ENCODE measurements at places on chromosomes 1 and 21.

DNA sequence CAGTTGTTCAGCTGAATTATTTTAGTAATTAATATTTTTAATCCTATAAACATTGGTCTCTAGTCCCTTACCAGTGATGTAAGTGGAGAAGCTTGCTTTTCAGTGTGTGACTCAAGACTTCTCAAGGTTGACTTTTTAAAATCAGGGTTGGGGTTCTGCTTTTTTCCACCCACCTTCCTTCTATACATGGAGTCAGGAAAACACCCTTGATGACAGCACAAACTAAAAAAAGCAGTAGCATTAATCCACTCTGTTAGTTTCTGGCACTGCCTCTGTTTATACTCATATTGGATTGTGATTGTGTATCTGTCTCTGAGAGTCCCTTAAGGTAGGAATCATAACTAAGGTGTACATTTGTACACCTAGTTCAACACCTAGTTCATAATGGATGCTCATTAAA lies 8.3 kb upstream of the PLEKHO1 start:
- no peak for DNase-seq

GRCh38 chr1:158583962-158584361 lies 4.3 kb upstream of the OR10X1 start:
- no peak for DNase-seq

- DNase-seq, result no peak
Measured at GRCh38 chr1:62013264-62013663, 181.4 kb upstream of the L1TD1 start.

DNA sequence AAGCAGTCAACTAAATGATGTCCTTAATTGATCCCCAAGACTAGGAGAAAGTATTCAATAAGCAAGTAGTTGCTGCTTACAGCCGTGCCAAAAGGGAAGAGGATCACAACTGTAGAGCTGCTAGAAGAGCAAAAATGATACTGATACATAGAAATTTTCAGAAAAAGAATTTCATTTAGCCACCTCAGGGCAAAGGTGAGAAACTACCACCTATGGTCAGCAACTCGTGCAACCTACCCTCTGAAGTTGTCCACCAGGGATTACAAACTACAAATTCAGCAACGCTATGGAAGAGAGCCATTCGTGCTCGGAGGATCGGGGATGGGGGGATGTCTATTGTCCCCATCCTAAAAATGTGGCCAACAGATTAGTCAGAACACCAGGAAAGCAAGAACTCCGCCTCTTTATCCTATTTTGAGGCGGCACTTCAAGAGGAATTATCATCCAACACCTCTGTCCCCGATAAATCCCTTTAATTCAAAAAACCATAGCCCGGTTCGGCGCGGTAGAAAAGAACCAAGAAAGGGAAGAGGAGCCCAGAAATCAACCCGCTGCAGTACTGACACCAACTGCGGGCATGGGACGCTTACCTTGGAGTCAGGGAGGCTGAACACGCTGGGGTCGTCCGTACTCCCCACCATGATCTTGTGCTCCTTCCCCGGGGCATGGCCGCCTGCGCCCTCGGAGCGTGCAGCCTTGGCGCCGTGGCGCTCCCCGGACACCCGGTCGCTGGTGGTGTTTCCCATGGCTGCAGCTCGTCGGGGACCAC lies 687 bp downstream of the PRKAB2 start:
- no peak for DNase-seq

- DNase-seq, result no peak
Measured at GRCh38 chr21:32061729-32062128, 188.9 kb downstream of the HUNK start.

DNA sequence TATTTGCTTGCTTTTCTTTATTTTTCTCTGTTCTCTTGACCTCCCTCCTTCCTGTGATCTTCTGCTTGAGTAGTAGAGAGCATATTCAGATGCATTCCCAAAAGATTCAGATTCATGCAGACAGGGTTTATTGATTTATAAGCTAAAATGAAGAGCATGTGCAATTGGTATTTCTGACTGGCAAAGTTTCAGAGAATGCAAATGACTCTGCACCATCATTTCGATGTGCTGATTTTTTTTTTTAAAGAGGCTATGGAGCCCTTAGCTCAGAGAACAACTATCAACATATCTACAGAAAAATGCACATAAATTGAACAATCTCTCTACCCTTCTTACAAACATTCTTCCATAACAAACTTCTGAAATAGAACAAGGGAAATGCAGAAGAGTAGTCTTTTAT lies 312.0 kb downstream of the VAV3 start:
- no peak for DNase-seq

GRCh38 chr1:17635276-17635675 lies 95.8 kb downstream of the ARHGEF10L start:
- DNase-seq, result no peak

Measured in NCI-H2171 (cell line).